Activated CD4-positive, alpha-beta T cell treated with anti-CD3 and anti-CD28 coated beads, Interleukin-10, Interleukin-2, amounts not matched to agents 100 ng/mL and 50 ng/mL, durations not matched to agents 16 hours and 8 hours (primary cell): ENCODE measurements at places on chromosomes 6 and 20.

- peak; percentile 58 for DNase-seq
Measured at GRCh38 chr20:32366380-32366779, 8.2 kb downstream of the ASXL1 start.

GRCh38 chr6:150694889-150695288 is 95.2 kb downstream of the PLEKHG1 start:
- DNase-seq: no peak

DNA sequence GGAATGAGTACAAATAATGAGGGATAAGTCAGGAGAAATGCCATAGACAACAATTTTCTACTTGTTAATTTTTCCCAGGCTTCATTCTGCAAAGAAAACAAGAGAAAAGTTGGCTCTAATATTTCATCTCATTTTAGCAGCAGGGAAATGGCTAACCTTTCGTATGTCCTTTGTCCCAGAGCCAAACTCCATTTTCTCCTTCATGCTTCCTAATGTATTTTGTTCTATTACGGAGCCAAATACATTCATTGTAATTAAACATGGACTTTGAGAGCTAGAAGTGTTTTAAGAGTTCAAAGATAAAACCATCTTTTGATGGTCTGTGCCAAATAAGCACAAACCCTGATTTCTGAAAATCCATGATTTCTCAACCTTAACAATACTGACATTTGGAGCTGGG is 136.9 kb downstream of the PTCHD4 start:
- no peak for DNase-seq

GRCh38 chr6:21893793-21894192 is 300.2 kb downstream of the SOX4 start:
- DNase-seq: no peak

DNA sequence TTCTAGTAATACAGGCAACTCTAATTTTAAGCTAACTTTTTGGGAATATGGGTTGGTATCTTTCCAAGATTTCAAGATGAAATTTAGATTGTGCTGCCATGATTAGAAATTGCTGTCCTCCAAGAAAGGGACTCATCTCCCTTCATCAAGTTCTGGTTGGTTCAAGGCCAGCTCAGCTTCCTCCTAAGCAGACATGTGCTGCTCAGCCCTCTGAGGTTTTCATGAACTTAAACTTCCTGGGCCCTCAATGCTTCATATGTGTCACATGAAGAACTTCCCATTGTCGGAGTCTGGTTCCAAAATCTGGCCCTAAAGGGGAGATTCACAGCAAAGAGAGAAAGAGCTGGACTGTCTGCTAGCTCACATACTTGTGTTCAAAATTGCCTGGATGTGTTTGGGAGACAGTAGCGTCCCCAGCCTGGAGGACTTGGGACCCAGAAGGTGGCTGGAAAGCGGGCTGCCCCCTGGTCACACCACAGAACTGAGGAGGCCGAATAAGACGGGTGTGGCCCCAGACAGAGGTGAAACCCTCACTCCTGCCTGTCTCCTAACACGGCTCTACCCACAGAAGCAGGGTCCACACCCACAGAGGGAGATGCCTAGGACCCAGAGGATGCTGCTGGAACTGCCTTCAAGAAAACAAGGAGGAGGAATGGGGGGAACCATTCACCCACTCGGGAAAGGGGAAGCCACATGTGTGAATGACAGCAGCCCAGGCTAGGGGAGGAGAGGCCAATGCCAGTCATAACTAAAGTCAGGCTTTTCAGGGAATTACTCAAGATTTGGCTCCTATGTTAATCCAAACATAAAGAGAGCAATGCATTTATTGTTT is 54.3 kb upstream of the GPR31 start:
- DNase-seq: no peak

GRCh38 chr20:51506527-51507215 is 35.8 kb downstream of the NFATC2 start:
- no peak for DNase-seq

GRCh38 chr6:1129131-1129530 is 182.8 kb upstream of the FOXQ1 start:
- no peak for DNase-seq

DNA sequence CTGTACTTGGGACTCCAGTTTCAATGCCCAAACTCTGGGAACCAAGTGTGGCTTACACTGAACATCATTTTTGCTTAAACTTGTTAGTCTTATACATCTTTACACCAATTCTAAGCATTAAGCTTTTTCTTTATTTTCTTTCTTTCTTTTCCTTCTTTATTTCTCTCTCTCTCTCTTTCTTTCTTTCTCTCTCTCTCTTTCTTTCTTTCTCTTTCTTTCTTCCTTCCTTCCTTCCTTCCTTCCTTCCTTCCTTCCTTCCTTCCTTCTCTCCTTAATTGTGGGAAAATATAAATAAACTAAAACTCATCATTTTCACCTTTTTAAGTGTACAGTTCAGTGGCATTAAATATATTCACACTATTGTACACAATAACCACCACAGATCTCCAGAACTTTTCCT is 31.6 kb upstream of the HLA-DQA2 start:
- no peak for DNase-seq

DNA sequence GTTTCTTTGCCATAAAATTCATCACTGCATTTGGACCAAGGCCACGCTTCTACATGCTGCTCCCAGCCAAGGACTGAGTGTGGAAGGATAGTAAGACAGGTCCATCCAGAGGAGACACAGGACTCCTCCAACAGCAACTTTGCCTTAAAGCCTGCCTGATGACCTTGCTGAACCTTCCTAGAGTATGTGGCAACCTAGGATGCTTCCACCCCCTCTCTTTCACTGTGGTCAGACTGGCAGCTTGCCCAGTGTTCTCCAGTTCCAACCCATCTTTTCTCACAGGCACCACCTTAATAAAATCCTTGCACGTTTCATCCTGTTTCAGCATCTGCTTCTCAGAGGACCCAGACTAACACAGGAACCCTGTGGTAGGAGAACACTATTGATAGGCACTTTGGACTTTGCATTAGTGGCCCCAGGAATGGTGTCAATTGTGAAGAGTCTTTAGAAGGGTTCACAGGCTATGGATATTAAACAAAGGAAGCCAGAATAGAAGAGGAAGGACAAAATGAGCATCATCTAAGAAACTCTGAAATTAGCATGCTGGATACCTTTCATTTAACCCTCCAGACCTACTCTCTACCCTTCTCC is 2.4 kb upstream of the PKHD1 start:
- DNase-seq: no peak
